ENCODE measurements at places on chromosomes 12 and 14.

GRCh38 chr12:120013659-120014380, 24.8 kb downstream of the BICDL1 start:
- peak; percentile 64 for DNase-seq

- no peak for DNase-seq
Observed at GRCh38 chr14:22987291-22987690, 4.9 kb upstream of the AJUBA start.

- no peak for DNase-seq
Observed at GRCh38 chr14:93532541-93532940, 101.8 kb downstream of the UNC79 start.

GRCh38 chr14:77027538-77028383, 747 bp downstream of the IRF2BPL start:
- peak; percentile 80 for DNase-seq

- DNase-seq = no peak
Observed at GRCh38 chr12:66736931-66737330, 58.1 kb upstream of the GRIP1 start.

- DNase-seq = peak; percentile 33
Observed at GRCh38 chr12:45231515-45232145, 15.7 kb downstream of the ANO6 start.

DNA sequence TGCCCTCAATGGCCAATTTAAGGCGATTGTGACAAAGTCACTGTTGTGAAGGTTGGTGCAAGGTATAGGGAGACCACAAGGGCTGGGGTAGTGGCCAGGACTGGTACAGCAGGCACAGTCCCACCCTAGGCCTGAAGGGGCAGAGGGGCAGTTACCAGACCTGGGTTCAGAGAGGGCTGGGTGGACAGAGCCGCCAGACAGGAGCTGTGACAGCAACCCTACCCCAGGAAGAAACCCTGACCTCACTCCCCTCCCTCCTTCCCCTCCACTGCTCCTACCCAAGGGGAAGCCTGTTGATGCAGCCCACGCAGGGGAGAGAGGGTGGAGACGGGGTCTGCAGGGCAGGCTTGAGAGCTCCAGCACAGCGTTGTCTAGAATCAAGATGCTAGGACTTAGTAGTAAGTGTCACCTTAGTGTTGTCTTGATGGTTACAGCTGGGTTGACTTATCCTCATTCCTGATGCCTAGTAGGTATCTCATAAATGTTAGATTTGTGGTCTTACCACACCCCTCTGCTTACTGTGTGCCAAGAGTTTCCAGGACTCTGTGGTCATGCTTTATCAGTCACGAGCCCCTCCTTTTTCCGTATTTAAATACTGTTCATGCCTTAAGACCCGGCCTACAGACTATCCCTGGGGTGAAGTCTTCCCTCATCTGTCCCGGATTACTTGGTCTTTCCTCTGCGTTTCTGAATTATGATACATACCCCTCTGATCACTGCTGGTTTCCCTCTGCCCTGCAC, 14.4 kb downstream of the EML1 start:
- DNase-seq = no peak

DNA sequence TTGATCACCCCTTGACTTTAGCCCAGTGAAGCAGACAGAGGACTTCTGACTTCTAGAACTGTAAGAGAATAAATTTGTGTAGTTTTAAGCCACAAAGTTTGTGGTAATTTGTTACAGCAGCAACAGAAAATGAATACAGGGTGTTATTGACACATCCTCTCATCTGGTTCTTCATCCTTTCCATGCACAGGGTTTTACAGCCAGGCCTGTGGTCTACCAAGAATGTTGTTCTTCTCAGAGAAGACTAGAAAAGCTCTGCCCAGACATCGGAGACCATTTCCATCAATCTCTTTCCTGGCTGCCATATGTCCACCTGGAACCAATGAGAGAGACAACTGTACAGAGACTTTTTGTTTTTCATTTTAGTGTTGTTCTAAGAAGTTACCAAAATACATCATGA, 308.2 kb upstream of the AMIGO2 start:
- DNase-seq = no peak

GRCh38 chr12:52207895-52208294, 16.1 kb upstream of the KRT80 start:
- DNase-seq = no peak

DNA sequence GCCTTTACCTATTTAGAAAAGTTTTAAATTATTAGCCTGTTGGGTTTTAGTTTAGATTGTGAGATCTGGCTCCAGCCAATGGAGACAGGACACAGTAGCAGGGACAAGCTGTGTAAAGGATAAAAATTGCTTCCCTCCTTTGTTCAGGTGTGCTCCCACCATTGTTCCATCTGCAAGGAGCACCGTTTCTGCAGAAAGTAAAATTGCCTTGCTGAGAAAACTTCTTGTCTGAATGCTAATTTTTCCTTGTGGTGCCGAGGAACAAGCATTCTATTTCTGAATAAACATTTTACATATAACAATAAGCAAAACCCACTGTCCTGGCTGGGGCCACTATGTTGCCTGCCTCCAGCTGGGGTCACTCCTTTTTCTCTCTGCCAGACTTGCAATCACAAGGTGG, 72.7 kb upstream of the ZFP36L1 start:
- peak; percentile 9 for DNase-seq

GRCh38 chr12:34595749-34596733, 573.7 kb downstream of the ALG10 start:
- no peak for DNase-seq

DNA sequence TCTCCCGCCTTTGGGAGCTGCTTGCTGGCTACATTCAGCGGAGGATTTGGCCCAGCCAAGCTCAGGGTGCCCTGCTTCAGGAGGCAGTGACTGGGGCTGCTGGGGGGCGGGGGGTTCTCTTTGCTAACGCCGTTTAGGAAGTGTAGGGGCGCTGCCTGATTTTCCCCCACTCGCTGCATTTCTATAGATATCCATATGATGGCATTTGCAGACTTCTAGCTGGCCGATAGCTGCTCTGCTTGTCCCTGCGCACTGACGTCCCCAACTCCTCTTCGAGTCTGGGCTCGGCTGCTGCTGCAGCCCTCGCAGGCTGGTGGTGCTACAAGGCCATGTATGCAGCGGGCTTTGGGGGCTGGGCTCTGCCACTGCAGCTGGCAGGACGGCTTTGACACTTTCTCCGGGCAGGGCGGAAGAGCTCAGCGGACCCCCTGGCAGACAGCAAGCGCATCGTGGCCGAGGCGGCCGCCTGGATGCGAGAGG, 3.1 kb downstream of the LRFN5 start:
- peak; percentile 88 for DNase-seq

GRCh38 chr14:85531141-85531586, 1.2 kb downstream of the FLRT2 start:
- peak; percentile 86 for DNase-seq

DNA sequence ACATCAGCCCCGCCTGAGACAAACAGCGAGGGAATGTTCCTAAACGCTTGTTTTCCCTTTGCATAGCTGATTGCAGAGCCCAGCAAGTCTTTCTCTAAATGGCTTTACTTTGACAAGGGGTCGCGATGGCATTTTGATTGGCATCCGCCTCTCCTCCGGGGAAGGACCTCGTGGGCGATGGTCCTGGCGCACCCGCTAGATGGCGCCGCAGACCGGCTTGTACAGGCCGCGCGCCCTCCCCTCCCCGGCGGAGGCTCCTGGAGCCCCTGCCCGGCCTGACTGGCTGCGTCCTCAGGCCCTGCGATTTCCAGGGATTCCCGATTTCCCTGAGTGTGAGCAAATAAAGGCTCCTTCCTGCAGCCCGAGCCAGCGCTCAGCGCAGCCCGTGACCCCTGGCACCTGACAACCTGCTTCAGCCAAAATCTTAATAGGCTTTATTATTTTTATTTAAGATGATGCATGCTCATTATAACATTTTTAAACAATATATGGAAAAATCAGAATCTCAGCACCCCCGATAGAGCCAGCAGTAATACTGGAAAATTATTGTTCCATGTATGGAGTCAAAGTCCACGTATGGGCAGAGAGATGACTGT, 468.3 kb downstream of the AACS start:
- DNase-seq = peak; percentile 57

DNA sequence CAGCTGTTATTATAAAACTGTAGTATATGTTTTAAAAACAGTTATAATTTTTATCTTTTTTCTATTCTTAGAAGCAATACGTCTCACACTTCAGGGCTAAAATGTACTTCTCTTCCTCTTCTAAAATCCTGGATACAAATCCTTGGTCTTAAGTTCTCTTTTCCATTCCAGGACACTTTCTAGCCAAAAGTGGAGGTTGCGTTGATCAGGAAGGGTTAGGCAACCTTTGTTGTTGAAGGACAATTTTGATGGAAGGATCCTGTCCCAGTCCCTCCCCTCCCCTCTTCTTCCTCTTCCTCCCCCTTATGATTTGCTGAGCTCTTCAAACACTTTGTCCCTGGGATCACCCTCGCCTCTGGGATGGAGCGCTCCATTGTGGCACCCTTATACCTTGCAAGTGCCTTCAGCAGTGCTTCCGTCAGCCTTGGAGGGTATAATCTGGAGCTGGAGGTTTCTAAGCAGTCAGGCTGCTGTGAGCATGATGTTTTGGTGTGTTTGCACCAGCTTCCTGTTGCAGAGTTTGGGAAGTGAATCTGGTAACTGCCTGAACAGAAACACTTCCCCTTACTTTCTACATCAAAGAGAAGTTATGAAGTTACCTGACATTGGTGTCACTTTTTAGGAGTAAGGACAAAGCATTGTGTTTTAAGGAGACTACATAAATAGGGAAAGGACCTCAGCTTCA, 87.4 kb upstream of the SLC38A2 start:
- no peak for DNase-seq

GRCh38 chr14:64444984-64445845, 20.1 kb upstream of the AKAP5 start:
- DNase-seq = no peak

DNA sequence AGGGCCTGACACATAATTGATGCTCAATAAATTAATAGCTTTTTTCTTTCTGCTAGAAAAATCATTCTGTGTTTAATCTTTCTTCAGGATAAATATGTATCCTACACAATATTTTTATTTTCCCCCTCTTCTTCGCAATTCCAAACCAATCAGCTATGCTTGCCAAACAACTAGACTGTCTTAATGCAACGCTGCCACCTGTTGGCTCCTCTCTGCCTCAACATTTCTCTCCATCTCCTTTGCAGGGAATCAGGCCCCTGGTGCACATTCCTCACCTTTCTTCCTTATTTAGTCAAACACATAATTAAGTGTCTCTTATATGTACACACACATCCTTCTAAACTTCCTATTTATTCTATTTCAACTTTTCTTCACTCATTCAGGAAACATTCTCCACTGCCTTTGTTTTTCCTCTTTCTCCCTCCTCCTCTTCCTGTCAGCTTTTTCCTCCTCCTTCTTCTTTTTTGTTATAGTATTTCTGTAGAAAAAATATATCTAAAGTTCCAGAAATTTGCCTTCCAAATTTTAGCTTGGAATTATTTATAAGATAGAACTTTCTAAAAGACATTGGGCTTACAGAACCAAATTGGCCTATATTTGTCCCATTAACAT, 406.0 kb downstream of the PRKD1 start:
- peak; percentile 69 for DNase-seq

- DNase-seq = peak; percentile 64
Observed at GRCh38 chr12:56115329-56115728, 1.1 kb upstream of the RPL41 start.

GRCh38 chr14:65229748-65230728, 127.7 kb upstream of the MAX start:
- DNase-seq = peak; percentile 73

- peak; percentile 61 for DNase-seq
Observed at GRCh38 chr14:63852271-63852816, 460 bp upstream of the SYNE2 start.

DNA sequence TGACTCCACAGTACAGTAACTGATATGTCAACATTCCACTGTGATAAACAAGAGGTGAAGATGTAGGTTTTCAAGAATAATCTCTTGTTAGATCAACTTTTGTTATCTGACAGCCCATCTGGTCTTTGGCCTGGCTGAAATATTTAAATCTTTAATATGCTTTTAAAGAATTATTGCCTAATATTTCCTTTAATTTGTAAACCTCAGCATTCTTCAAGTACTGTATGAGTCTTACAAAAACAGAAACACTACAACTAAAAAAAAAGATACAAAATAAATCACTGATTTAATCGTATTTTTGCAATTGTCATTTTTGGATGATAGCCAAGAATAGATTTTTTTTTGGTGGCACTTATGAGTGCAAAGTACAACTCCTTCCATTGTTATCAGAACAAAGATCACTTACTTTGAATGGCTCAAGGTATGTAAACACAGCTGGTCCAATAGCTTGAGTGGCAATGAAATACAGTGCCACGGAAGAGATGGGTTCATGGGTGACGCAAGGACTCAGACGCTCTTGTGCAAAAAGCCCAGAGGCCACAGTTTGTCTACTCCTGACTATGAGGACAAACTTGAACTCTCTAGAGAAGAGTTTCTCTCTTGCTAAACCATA, 109.5 kb downstream of the PAX9 start:
- peak; percentile 94 for DNase-seq

DNA sequence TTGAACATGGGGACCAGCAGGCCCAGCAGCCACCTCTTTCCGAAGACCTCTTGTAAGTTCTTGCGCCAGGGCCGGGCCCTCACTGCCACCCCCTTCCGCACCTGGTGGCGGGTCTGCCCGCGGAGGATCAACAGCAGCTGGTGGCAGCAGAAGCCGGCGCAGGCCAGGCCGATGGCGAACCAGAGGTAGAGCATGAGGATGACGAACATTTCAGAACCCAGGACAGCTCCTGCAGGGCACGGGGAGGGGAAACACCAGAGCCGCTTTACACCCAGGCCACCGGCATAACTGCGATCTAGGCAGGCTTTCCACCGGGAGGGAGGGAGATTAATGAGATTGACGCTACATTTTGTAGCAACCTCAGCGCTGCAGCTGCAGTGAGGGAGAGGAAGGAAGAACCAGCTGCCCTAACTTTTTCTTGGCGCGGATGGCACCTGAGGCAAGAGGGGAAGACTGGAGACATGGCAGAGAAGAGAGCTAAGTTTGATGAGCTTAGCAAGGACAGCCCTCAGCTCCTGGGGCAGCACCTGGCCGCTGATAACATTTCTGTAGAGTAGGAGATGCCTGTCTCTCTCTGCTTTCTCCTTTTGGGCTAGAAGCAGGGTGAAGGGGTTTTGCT, 7.8 kb downstream of the ZDHHC22 start:
- peak; percentile 9 for DNase-seq

DNA sequence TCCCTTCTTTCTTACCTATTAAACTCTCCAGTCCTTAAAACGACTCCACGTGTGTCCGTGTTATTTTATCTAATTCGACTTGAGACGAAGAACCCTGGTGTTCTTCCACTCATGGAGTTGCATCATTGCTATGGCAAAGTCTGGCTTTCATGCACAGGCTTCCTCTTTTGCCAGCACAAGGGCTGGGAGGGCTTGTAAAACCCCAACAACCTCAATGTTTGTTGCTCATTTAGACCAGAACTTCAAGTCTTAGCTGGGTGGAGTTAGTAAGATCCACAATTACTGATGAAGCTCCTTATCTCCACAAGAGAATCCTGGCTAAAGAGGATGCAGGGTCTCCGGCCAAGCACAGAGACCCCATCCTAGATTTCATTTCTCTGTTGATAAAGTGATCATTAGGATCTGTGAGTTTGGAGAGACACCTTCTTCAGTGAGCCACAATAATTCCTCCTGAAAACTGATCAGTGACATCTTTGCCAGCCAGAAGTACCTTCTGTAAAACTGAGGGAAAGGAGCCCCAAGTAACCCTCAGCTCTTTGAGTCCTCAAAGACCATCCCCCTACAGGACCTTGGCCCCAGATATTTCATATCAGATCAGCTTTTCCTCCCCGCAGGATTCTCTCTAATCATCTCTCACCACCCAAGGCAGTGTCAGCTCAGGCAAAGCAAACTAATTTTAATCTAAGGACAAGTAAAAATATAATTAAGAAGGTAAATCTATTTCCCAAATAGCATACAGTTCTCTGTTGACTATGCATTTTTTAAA, 514.6 kb downstream of the FUT8 start:
- no peak for DNase-seq
